ENCODE measurements at places on chromosomes 13 and 19.

DNA sequence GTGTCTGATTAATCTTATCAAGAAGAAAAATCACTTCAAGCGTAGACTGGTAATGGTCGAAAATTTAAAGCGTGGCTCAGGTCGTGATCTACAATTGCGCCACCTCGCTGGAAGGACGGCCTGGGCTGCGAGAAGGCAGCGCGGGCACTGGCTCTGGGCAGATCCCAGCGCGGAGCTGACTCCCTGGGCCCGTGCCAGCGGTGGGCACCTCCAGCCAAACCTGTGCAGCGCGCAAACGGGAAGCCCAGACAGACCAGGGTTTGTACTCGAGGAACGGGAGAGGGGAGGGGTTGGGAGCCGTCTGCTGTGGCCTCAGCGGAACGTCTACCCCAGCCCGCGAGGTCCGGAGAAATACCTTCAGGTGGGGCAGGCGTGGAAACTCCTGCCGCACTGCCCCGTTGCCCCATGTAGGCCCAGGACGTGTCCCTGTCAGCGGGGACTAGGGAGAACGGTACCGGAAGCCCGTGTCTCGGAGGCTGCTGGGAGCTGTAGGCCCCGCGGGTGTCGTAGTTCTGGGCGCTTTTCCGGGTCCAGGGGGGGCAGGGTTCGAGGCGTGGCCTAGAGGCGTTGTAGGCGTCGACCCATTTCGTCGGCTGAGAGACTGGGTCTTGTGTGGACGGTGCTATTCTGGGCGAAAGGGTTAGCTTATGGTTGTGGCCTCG, 21.1 kb downstream of the ZNF274 start:
- no peak overlapping the region for H3K4me3 ChIP-seq
- no peak overlapping the region for H3K27ac ChIP-seq
- DNase-seq, result no peak
- H3K27me3 ChIP-seq, result no peaks in the 10 kb centered on the region
- H3K36me3 ChIP-seq, result peaks cover 42% of the 10 kb centered on the region

- no peaks in the 10 kb centered on the region for H3K36me3 ChIP-seq
- no peaks in the 10 kb centered on the region for H3K27me3 ChIP-seq
- H3K27ac ChIP-seq, result no peak overlapping the region
- H3K4me3 ChIP-seq, result no peak overlapping the region
- no peak for DNase-seq
Measured at GRCh38 chr13:102580552-102581169, 16.1 kb upstream of the TPP2 start.

DNA sequence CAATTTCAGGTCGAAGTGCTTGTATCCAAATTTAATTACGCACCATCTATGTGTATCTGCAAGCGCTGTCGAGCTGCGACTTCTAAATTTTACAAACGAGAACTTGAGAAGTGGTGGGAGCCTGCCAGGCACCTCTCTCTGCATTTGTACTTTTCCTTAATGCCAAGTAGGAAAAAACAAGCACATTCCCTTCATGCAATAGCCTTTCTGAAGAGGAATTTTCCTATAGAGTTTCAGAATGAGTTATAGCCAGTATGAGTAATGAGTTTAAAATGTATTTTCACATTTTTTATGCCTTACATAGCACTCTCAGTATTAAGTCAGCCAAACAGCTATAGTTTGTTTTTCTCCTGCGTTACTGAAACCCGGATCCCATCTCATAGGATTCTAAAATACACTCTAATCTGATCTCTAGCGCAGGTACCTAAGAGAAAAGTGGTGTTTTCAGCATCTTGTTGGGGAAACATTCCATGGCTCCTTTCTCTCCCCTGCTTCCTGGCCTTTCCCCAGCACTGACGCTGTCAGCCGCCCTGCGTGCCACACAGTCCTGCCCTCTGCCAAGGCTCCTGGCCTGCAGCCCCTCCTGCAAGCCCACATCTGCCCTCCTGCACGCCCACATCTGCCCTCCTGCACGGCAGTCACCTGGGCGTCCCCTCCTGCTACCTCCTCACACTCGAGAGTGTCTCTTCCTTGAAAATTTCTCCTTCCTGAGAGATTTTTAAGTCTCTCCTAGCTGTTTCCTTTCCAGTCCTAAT, 526.9 kb downstream of the MYO16 start:
- H3K36me3 ChIP-seq, result no peaks in the 10 kb centered on the region
- no peaks in the 10 kb centered on the region for H3K27me3 ChIP-seq
- peak overlapping the region; percentile 63 for H3K27ac ChIP-seq
- no peak for DNase-seq

- no peak for DNase-seq
- H3K27me3 ChIP-seq, result no peaks in the 10 kb centered on the region
- no peaks in the 10 kb centered on the region for H3K4me1 ChIP-seq
Measured at GRCh38 chr13:109802936-109803335, 16.6 kb upstream of the IRS2 start.

DNA sequence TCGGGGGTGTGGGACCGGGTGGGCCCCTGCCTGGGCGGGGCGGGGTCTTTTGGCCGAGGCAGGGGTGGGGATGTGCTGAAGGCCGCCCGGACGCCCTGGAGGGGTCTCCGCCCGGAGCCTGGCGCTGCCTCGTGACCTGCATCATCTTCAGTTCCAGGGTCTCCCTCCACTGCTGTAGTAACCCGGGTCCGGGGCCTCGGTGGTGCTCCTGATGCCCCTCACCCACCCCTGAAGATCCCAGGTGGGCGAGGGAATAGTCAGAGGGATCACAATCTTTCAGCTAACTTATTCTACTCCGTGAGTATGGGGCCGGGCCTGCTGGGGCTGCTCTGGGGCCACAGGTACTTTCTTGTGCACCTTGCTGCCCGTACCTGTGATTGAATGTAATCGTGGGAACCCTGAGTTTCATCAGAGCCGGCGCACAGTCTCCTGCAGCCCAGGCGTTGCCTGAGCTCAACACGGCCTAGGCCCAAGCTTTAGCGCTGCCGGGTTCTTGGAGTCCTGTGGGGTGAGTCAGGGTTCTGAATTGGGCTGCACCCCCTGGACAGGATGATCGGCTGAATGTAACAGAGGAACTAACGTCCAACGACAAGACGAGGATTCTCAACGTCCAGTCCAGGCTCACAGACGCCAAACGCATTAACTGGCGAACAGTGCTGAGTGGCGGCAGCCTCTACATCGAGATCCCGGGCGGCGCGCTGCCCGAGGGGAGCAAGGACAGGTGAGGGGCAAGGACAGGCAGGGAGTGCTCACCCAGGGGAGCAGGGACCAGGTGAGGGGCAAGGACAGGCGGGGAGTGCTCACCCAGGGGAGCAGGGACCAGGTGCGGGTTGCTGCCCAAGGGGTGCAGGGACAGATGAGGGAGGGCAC, 10.5 kb downstream of the PEAK3 start:
- DNase-seq, result no peak
- no peaks in the 10 kb centered on the region for H3K27me3 ChIP-seq
- H3K27ac ChIP-seq, result peak overlapping the region; percentile 100

DNA sequence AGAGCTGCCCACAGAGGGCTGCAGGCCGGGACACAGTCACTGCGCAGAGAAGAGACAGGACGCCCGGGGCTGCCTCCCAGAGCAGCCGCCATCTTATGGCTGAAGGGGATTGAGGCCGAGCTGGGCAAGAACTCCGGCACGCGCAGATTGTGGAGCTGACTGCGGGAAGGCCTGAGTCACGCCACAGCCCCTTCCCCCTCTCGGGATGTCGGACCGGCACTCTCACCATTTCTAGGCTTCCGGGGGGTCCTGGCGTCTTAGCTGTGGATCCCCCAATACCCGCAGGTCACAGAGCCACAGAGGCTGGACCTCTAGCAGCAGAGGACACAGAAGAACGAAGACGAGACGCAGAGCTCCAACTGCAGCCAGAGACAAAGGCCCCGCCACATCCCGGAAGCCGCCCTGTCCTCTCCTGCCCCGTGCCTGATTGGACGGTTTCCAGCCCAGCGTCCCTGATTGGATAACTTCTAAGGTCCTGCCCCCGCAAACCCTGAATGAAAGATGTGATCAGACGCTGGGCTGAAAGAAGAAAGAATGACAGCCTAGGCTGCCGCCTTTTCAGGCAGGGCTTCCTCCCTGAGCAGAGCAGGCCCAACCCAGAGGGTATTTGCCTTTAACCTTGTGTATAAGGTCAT, at the start of gene ZNF43:
Gene ZNF43, minus strand, starts transcription at position 373 of the 635 bp plus-strand sequence. Its CDS starts 144 bp downstream, at position 229.
- no peaks in the 10 kb centered on the region for H3K27me3 ChIP-seq
- peak within 1 kb of the TSS; percentile 95 for H3K27ac ChIP-seq
- H3K36me3 ChIP-seq, result no peaks in the 10 kb centered on the region
- peak within 1 kb of the TSS; percentile 88 for H3K4me3 ChIP-seq
- DNase-seq, result peak; percentile 97

DNA sequence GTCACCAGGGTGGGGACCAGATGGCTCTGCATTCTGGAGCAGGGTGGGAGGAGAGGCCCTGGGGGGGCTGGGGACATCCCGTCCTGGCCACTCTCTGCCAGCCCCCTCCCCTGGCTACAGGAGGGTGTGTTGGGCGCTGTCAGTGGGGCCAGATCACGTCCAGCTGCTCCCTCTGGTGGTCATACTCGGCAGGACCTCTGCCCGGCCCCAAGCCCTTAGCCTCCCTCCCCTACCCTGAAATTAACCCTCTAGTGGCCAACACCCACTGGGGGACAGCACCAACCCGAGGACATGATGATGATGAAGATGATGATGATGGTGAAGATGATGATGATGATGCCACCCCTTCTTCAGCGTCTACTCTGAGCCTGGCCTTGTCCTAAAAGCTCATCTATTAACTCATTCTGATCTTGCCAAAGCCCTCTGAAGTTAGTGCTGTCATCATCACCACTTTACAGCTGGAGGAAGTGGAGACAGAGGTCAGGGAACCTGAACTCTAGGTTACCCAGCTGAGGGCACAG, 590 bp upstream of the LGI4 start:
- no peaks in the 10 kb centered on the region for H3K36me3 ChIP-seq
- peak overlapping the region; percentile 30 for H3K4me3 ChIP-seq
- no peak for DNase-seq
- H3K4me1 ChIP-seq, result no peaks in the 10 kb centered on the region

DNA sequence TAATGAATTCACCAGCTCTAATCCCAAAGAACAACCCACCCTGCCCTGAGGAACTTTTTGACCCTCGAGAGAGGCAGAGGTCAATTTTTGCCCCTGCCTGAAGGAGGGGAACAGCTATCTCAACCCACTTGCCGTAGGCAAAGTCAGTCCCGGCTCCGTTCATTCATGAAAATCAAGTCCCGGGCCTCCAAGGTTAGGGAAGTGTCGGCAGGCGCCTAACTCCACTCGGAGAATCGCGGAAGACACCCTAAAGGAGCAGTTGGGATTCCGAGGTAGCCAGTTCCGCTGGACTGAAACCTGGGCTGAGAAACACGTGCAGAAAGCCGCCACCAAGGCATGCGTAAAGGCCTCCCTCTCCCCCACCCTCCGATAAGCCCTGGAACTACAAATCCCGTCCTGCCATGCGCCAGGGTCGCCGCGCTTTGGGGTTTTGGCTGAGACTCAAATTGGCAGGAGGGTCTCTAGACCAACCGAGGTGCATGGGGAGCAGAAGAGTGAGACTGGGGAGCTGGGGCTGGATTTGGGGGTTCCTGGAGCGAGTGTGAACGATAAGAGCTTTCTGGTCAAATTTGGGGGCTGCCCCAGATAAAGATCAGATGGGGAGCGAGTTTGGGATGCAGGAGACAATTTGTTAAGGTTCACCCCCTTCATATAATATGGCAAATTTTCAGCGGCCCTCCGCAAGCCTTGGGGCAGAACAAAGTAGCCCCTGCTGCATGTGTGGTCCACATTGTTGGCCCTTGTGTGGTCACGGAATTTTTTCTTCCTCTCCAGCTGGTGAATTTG, at the start of gene TNPO2:
Gene TNPO2, minus strand, starts transcription at position 292 of the 786 bp plus-strand sequence. CDS start 2,955 bp downstream, outside the sequence.
- H3K4me3 ChIP-seq, result peak within 1 kb of the TSS; percentile 77
- DNase-seq, result no peak
- H3K4me1 ChIP-seq, result no peaks in the 10 kb centered on the region
- H3K27me3 ChIP-seq, result no peaks in the 10 kb centered on the region

GRCh38 chr19:10888421-10888866, 17.1 kb downstream of the CARM1 start:
- H3K4me1 ChIP-seq, result no peaks in the 10 kb centered on the region
- H3K36me3 ChIP-seq, result no peaks in the 10 kb centered on the region
- no peaks in the 10 kb centered on the region for H3K27me3 ChIP-seq
- H3K4me3 ChIP-seq, result no peak overlapping the region
- DNase-seq, result no peak

DNA sequence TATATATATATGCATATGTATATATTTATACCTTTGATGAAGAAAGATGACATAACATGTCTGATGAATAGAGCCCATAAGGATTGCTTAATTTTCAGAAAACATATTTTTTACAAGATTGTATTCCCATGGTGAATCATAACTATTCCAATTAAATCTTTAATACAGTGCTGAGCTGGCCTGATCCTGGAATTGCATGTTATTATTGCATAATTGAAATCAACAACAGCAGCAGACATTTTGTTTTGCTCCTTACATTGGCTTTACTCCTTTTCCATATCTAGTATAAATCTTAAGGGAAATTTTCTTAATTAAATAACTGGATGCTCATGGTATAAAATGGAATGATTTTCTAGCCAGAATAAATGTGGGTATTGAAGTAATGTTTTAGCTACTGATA, 22.0 kb downstream of the POSTN start:
- no peaks in the 10 kb centered on the region for H3K4me1 ChIP-seq
- H3K27ac ChIP-seq, result no peak overlapping the region
- H3K4me3 ChIP-seq, result no peak overlapping the region
- H3K36me3 ChIP-seq, result no peaks in the 10 kb centered on the region
- DNase-seq, result no peak

Data from breast epithelium (tissue), 4 donors.